Left ventricle myocardium inferior (tissue), 1 donor: ENCODE measurements at places on chromosomes 5 and 9.

DNA sequence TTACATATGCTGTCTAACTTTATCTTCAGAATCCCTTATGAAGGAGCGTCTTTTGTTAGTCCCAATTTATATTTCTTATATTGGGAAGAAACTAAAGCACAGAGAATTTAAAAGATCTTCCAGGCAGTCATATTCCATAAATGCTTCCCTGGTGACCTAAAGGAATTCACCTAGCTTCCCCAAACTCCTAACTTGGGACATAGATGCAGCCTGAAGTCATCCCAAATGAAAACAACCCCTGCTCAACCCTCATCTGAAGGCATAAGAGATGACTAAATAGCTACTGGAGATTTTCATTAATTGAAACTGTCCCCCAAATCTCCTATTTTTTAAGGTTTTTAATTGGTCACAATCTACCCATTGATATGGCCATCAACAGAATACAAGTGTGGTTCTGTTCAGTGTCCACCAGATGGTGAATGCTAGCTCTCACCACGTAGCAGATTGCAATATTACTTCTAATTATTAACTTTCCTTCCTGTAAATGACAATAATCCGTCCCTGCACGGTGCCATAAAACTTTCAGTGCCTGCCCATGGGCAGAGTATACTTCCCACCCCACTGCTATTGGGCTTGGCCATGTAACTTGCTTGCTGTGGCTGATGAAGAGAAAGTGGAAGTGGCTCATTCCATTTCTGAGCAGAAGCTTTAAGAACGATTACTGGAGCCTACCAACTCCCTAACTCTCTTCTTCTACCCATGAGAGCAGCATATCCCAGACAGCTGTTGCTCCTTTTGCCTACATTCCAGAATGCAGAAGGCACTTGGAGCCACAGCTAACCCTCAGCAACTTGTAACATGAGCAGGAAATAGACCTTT lies 18.7 kb downstream of the PRUNE2 start:
- DNase-seq = no peak

- no peak for DNase-seq
Measured at GRCh38 chr5:20636686-20637085, 648.7 kb upstream of the CDH18 start.

DNA sequence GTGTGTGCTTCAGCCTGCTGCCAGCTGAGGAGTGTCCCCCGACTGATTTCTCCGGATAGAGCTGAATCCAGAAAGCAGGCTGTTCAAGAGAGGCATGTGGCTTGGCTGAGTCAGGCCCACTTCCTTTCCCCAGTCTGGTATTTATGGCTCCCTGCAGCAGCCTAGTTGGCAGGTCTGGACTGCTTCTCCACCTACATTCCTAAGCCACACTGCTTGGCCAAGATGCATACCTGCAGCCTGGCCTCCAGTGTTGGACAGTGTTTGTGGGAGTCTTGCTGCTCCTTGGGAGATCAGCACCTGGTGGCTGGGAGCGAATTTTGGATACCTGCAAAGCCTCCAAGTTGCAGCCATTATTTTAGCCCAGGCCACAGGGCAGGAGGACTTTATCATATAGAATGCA lies 670.8 kb downstream of the ACTL7B start:
- no peak for DNase-seq

DNA sequence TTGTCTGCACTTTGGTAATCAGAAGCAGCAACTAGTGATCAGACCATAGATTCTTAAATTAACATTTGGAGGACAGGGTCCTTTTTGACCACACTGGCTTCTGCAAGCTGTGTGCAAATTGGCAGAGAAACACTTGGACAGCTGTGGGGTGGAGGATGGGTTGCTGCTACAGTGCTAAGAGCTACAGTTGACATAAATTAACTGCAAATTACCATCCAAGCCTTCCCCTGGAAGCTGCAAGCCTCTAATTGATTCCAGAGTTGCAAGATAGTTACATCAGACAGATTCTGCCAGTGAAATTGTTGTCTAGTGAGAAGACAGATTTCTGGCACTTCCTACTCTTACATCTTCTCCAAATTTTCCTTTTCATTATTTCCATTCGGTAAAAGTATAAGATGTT lies 517.7 kb downstream of the DIRAS2 start:
- DNase-seq = no peak

DNA sequence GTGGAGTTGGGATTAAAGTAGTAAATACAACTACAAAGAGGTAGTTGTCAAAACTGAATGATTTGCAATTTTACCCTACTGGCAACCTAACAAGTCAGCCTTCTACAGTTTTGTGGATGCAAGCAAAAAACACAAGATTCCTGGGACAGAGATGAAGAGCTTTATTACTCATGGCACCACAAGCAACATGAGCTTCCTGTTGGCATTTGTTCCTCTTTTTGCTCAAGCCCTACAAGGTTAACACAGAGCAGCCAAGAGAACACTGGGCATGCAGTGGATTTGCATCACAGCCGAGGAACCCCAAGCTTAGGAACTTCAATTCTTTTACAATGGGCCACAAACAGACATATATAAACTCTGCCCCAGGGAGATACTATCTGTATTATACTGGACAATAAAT lies 28.8 kb upstream of the DMAC1 start:
- DNase-seq = no peak
